ENCODE measurements at places on chromosomes 16 and 17.

- no peak for DNase-seq
Measured at GRCh38 chr17:12287953-12288352, 267.3 kb downstream of the MAP2K4 start.

- no peak for DNase-seq
Measured at GRCh38 chr16:68387301-68387700, 61.0 kb downstream of the SMPD3 start.

DNA sequence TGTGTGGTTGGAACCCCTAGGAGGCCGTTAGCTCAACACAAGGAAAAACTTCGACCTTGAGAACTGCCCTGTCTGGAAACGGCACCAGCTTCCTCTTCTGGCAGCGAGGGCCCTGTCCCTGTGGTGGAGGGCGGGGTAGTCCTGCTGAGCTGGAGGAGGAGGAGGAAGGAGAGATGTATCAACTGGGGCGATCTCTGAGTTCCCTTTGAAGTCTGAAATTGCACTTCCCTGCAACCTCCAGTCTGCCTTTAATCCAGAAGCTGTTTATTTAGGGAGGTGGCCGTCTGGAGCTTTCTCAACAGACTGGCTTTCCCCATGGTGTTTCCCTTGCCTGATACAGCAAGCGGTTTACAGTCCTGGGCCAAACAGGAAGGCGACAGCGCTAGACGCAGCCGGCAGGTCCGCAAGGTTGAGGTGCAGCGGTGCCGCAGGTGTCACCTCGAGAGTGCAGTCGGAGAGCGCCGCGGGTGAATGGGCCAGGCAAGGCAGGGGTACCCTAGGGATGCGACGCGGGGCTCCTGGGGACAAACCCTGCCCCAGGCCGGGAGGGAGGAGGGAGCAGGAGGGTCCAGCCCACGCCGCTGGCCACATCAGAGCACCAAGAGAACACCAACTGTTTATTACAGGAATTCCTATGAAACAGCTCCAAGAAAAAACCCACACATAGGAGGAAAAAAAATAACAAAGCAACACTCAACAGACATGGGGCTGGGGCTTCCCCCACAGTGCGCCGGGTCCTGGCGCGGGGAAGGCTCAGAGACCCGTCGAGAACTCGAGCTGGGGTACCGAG, 11.4 kb upstream of the MRPS23 start:
- DNase-seq, result peak; percentile 37

GRCh38 chr16:4194661-4195060, 47.2 kb downstream of the SRL start:
- DNase-seq, result no peak

DNA sequence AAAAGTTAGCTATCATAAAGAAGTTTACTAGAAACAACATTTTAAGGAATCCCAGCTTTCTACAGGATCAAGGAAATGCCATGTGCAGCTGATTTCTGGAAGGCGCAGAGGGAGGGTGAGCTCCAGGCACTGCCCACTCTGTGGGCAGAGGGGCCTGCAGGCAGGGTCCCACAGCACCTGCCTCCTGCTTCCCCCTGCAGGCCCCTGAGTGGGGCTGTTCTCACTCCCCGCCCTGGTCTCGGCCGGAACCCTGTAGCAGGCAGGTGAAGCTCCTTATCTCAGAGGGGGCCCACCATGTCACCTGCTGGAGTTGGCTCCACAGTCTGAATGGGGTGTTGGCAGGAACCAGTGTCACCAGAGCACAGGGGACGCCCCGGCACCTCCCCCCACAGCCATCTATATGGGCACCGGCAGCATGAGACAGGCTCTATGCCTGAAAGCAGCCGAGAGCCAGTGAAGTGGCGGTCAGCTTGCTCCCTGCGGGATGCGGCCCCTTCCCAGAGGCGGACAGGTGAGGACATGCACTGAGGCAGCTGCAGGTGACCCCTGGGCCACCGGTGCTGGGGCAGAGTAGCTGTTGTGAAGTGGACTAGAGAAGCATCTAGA, 47.6 kb upstream of the FASN start:
- DNase-seq, result no peak

DNA sequence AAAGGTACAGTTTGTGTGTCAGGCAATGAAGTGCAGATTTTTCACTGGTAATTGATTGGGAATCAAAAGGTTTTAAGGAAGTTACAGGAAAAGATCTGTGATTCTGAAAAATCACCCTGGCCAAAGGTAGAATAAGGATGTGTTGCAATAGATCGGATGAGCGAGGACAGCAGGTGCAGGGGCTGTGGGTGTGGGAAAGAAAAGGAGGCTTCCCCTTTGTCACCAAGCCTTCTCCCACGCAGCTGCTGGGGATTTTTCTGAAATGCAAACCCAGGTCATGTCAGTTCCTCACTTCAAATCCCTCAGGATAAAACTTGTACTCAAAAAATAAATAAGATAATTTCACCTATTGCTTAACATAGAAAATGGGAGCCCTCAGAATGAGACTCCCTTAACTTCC, 47.9 kb upstream of the ARHGAP17 start:
- DNase-seq, result peak; percentile 11

GRCh38 chr17:63974594-63975192, 2.0 kb upstream of the SCN4A start:
- no peak for DNase-seq

- DNase-seq, result no peak
Measured at GRCh38 chr16:65933703-65934102, 432.8 kb upstream of the CDH5 start.

DNA sequence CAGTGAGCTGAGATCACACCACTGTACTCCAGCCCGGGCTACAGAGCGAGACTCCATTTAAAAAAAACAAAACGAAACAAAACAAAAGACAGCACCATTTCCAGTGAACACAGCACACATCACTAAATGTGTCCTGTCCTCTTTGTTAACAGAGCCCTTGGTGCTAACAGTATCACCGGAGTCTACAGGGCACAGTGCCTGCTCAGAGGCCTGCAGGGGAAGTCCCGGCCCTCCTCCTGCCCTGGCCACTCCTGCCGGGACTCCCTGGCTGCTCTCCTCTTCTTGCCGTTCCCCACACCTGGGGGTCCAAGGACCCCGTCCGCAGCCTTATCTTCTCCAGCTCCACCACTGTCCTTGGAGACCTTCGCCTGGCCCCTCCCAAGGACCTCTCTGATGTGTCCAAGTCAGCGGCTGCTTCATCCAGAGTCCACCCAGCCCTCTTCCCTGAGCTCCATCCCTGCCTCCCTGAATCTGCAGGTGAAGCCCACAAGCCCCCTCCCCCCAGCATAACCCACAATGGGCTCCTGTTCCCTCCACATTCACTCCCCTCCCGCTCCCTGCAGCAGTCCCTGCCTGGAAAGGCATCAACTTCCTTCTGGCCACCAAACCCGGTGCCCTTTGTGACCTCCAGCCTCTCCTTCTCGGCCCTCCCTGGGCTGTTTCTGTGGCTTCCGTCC, 8.5 kb downstream of the TRPV1 start:
- DNase-seq, result no peak

GRCh38 chr16:53732296-53732929, 28.5 kb downstream of the FTO start:
- DNase-seq, result no peak

DNA sequence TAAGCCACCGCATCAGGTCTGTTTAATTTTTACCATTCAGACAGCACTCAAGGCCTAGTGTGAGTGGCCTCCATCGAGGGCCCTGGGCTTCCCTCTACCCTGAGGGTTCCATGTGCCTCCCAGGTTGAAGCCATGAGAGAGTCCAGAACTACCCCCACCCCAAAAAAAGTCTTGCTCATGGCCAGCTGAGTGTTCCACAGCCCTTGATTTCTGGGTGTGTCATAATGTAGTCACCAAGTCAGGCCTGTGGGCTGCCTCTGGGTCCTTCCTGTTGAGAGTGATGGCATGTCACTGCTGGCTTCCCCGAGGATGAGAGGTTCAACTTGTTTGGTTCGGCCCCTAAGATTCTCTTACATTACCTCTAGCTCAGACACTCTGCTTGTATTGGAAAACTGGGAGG, 100.6 kb downstream of the PITPNC1 start:
- peak; percentile 60 for DNase-seq

DNA sequence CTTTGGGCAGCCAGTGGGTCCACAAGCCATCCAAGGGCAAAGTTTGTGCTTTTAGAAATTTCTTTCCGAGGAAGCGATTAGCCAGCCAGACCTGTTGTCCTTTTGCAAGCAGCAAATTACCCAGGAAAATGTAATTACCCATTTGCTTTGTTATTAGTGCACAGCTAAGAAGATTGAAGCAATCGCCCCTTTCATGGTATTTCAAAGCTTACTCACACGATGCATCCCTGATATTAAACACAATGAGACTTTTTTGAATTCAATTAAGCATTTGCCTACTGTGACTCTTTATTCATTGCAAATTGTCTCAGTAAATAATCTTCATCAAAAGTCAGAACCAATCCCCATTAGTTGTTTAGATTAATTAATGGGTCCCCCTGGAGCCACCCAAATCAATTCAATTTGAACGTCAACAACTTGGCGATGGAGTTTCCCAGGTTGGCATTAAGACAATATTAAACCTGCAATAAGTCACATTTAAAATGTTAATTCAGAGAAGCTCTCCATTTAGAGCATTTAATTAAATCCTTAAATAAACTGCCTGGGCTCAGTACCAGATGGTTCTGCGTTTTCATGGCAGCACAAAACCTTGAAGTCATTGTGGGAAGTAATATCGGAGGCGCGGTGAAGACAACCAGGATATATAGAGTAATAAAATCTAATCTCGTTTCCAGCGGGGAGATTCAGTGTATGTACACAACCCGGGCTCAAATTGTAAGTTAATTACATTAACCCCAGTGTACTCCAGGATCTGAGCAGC, 366.2 kb upstream of the TNRC6C start:
- no peak for DNase-seq

- DNase-seq, result no peak
Measured at GRCh38 chr17:37479025-37479424, 10.7 kb upstream of the DUSP14 start.

- DNase-seq, result no peak
Measured at GRCh38 chr16:10896723-10897122, 19.7 kb downstream of the CIITA start.

GRCh38 chr16:88772871-88773811, 11.9 kb downstream of the PIEZO1 start:
- DNase-seq, result no peak

DNA sequence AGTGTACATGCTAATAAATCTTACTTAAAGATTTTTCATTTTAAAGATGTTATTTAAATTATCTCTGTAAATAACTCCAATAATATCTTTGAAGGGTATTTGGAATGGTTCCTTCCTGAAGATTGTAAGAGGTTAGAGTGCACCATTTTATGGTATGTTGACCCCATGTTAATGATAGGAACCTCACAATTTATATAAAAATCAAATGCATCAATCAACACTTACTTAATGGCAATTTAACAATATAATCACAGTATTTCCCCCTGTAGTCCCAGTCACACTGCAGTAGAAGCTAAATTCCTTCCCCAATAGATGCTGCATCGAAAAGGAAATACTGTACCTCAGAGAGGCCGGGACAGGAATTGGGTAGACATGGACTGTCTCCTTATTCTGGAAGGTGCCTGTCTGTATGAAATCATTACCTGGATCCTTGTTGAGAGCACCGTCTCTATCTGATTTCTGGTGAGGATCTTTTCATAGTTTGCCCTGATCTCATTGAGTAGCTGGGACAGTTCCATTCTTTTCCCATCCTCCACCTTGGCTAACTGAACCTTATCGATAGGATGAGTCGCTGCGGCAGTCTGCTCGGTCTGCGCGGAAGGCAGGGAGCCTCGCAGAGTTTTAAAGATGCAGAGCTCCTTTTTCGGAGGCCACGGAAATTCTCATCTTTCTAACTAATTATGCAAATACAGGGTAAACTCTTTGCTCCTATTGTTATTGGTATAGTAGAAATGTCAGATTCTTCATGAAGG, at the start of gene KRT222:
KRT222 (minus strand) TSS at position 596 of the 752 bp plus-strand sequence; CDS start at position 518, 78 bp downstream.
- DNase-seq, result no peak

Measured in activated naive CD4-positive, alpha-beta T cell treated with Interleukin-2 at 50 U/mL for 16 hours (primary cell).